ENCODE measurements at places on chromosomes 5 and 9.

DNA sequence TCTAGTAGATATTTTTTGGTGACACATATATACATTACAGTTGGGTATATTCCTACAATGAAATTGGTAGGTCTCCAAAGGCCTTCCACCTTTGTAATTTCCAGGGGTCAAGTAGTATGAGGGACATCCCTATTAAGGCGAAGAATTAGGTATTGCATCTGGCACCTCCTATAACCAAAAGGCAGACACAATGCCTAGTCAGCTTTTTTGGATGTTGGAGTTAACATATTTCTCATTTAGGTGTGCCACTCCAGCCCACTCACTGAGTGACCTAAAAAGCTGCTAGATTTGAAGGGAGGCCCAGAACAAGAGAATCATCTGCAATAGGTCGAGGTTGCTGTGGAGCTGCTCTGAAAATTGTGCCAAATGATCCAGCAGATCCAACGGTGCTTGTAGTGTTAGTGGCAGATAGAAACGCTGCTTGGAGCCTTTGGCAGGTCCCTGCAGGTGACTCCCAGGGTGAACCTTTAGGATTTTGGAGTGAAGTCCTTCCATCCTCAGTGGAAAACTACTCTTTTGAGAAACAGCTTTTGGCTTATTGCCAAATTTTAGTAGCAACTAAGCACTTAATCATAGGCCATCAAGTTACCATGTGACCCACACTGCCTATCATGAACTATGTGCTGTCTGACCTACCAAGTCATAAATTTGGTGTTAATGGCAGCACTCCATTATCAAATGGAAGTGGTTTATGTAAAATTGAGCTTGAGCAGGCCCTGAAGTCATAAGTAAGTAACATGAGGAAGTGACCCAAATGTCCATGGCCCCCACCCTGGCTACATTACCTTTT, 15.7 kb upstream of the FNIP1 start:
- no peak for DNase-seq

DNA sequence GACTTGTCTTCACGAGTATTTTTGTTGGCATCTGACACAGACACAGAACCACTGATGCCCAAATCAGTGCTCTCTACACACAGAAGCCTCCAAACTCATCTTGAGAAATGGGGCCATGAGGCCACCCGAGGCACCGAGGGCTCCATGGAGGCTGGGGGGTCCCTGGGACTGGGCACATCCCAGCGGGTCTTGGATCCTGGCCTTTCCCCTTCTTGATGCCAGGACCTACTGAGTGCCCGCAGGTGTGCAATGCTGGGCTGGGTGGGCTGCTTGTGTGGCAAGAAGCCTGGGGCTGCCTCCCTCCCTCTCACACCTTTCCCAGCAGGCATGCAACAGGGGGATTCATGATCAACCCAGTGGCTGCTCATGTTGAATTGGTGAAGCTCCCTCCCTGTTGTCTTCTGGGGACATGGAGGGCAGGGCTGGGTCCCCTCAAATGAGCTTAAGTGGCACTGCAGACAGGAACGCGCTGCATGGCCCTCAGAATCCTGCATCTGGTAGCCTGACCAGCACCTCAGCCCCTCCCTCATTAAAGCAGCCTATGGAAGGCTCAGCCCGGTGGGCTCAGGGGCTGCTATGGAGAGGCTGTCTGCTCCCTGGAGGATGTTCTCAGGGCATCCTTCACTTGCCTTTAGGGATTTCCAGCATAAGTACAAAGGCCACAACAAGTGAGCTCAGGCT, 63.7 kb upstream of the SIMC1 start:
- no peak for DNase-seq

GRCh38 chr5:97454015-97454414, 271.0 kb upstream of the RIOK2 start:
- no peak for DNase-seq

- DNase-seq, result peak; percentile 17
These were observed 257.9 kb upstream of the ANKRD55 start for GRCh38 chr5:56490971-56491468.

DNA sequence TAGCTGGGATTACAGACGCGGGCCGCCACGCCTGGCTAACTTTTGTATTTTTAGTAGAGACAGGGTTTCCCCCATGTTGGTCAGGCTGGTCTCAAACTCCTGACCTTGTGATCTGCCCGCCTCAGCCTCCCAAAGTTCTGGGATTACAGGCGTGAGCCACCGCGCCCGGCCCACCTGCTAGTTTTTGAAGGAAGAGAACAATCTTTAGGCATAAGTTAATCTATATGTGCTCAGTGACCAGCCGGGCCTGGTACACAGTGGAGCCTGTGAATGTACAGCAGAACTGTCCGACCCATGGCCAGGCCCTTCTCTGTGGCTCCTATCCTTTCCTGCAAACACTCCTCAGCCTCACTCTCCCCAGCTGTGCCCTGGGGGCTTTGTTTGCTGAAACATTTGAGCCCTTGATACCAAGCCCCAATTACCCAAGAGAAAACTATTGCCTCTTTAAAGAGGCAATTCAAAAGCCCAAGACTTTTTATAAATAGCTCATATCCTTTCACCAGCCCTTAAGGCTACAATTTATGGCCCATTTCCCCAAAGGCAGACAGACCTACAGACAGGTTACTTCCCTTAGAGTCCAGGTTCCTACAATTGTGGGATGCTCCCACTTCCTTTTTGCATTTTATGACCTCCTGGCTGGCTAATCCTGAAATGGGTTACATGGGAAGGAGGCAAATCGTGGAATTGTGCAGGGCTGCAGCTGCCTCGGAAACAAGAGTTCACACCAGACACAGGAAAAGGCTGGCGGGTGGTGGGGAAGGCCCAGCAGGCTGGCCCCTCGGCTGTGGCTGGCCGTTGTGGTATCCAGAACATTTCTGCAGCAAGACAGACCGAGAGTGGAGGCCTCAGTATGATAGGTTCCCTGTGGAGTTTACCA, 37.5 kb downstream of the SPRY4 start:
- DNase-seq, result no peak

DNA sequence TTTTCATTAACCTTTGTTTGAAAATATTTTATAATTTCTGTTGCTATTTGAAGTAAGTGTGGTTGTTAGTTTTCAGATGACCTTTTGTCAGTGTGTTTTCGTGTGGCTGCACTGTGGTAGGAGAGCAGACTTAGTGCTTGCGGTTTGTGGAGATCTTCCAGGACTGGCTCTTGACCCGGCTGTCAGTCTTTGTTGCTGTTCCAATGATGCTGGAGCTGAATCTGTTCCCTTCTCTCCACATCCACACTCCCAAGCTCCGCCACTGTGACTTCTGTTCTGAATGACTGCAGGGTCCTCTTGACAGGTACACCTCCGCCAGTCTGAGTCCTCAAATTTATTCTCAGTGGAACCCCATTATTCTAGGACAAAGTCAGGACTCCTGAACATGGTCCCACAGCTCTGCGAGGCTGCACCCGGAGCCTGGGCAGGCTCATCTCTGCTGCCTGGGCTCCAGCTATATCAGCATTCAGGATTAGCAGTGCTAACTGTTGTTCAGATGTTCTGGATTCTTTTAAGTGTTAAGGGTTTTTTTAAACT, 126.0 kb downstream of the WNK2 start:
- DNase-seq, result no peak

GRCh38 chr5:93717162-93717561, 24.2 kb downstream of the POU5F2 start:
- peak; percentile 47 for DNase-seq

- DNase-seq, result no peak
These were observed 408.2 kb upstream of the PTGER4 start for GRCh38 chr5:40271476-40271875.

- DNase-seq, result no peak
These were observed 185.0 kb downstream of the GLIS3 start for GRCh38 chr9:4114569-4115505.

DNA sequence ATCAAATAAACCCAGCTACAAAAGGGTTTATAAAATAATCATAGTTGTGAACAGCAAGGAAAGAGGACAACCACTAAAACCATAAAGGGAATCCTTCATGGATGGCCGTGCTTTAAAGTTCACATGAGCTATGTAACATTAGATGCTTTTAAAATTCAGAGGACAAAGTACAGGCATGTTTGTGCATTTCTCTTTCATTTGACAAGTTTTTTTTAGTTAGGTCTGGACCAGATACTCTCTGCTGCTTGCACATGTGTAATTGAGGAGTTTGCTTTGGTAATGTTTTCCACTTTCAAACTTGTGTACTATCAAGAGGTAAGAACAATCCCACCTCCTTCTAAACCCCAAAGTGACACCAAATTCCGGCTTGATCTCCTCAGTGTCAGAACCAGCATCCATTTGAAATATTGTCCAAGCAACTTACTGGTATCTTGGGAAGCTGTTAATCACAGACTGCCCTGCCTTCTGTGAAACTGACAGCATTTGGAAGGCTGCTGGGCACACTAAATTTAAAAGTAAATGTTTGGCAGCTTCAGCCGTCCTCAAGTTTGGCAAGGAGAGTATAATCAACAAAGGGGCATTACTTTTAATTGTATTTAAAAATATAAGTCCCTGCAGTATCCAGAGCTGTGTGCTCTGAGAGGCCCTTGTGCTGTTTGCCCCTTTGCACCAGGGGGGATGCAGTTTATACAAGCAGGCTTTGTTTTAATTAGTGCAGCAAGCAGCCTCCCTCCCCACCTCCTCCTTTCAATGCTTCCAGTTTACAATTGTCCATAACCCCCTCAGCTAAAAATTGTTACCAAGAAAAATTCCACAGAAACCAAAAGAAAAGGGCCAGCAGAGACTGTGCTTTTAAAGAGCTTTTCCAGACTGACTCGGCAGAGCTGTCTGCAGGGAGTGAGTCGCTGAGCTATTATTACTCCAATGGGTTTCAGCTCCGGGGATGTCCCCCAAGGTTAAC, 328.3 kb upstream of the MPDZ start:
- no peak for DNase-seq

DNA sequence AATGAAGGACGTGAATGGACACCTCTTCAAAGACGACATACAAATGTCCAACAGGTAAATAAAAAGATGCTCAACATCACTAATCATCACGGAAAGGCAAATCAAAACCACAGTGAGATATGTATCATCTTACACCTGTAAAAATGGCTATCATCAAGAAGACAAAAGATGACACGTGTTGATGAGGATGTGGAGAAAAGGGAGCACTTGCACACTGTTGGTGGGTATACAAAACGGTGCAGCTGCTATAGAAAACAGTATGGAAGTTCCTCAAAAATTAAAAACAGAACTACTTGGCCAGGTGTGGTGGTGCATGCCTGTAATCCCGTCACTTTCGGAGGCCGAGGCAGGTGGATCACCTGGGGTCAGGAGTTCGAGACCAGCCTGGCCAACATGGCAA, 47.9 kb downstream of the STK10 start:
- no peak for DNase-seq

DNA sequence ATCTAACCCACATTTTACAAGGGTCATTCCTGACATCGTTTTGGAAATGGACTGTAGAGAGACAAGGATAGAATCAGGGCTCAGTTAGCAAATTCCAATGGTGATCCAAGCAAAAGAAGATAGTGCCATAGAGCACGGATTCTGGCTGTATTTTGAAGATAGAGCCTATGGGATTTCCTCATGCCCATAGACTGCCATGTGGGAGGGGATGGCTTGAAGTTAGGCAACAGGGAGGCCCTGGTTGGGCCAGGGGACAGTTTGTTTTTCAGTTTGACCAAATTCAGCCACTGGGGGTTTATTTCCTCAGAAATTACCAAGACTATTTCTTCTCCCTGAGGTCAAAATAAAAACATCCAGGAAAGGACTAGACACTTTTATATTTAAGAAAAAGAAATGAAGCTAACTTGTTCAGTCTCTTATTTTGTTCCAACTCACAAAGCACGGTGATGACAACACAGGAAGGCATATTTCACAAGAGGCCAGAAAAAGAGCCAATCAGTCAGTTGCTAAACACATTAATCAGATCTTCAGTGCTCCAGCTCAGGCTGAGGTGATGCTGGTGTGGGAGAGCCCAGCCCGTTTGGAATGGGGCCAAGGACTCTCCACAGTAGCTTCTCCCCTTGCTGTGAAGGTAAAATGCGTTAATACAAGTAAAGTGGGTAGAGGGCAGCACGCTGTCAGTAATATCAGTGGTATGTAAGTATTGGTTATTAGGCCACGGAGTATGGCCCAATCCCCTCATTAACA, 4.4 kb upstream of the DCTN4 start:
- peak; percentile 97 for DNase-seq

- DNase-seq, result no peak
These were observed 133.3 kb downstream of the CDK5RAP2 start for GRCh38 chr9:120446671-120447070.

DNA sequence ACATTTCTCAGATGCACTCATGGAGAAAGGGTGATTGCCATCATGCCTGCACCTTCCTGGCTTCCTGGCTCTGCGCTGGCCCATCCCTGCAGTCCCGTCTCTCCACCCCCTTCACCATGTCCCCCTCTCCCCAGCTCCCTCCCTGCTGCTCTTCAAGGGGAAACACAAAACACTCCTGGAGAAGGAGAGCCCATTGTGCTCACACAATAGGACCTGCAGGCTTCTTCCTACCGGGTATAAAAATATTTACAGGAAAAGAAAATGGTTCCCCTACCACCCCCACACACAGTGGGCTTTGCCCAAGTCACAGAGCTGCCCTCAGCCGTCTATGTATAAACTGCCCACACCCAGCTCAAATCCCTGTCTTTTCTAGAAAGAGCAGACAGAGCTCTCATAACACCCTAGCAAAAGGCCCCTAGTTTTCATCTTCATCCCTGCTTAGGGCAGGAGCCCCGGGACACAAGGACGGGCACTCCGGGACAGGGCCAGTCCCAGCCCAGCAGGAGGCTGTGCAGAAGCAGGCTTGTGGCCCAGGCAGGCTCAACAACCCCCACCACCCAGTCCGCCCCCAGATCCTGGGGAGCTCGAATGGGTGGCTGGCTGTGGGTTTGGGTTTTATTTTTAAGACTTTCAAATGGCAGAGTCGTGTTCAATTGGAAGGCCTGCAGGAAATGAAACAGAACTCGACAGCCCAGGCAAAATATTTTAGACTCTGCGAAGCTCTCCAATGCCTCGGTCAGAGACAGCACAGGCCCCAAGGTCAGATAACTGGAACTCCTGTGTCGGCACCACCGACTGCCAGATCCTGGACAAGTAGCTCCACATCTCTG, 77.3 kb downstream of the LRSAM1 start:
- DNase-seq, result no peak

- DNase-seq, result peak; percentile 14
These were observed 116.5 kb downstream of the GDNF start for GRCh38 chr5:37723162-37723961.

GRCh38 chr9:129235931-129236331, 57.9 kb upstream of the IER5L start:
- no peak for DNase-seq

- no peak for DNase-seq
These were observed 162.4 kb upstream of the TUT7 start for GRCh38 chr9:86516564-86516963.

- peak; percentile 64 for DNase-seq
These were observed 1.5 kb downstream of the KLF9 start for GRCh38 chr9:70412832-70413463.

GRCh38 chr9:27145143-27145542, 36.1 kb downstream of the TEK start:
- DNase-seq, result peak; percentile 30
